NCI-H1930 (cell line): ENCODE measurements at places on chromosomes 6 and 20.
A peak's percentile ranks its signal among the peaks of the same experiment; 100 is the strongest.

GRCh38 chr20:3744806-3745685 lies 12.6 kb downstream of the HSPA12B start:
- peak; percentile 79 for DNase-seq

DNA sequence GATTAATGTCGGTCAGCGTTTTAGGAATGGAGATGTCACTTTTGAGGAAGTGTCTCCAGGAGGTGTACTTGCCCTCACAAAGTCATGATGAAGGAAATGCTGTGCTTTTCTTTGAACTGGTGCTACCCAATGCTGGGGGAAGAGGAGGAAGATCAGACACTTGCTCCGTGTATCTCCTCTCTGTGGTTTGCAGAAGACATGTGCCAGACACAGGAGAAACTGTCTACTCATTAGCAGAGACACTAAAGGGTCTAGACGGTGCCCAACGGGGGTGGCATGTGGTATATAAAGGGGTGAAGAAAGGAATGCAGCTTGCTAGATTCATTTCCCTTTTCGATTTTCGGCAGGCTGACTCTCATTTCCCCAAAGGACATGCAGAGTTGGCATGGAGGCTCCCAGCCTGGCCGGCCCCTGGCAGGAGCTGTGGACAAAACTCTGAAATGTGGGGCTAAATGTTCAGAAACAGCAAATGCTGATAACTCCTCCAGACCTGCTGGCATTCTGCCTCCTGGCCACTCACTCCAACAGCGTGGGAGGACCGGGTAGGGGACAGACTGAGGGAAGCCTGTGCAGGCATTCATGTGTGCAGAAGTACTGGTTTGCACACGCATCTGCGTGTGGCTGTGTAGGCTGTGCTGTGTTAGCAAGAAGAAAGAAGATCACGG lies 59.6 kb upstream of the QKI start:
- no peak for DNase-seq

DNA sequence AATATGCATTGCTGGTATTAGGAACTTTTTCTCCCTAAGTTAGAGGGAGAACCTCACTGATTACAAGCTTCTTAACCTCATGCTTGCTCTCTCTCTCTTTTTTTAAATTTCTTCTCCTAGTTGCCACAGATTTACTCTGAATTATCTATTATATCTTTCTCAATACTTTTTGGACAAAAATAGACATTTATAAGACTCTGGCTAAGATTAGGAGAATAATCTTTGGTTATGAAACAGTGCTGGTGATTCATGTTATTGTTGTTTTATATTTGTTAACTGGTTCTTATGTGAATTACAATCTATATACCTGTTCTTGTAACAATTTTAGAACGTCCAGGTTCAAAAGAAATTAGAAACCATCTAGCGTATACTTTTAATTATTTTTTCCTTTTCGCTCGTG lies 187.8 kb downstream of the OGFRL1 start:
- no peak for DNase-seq

DNA sequence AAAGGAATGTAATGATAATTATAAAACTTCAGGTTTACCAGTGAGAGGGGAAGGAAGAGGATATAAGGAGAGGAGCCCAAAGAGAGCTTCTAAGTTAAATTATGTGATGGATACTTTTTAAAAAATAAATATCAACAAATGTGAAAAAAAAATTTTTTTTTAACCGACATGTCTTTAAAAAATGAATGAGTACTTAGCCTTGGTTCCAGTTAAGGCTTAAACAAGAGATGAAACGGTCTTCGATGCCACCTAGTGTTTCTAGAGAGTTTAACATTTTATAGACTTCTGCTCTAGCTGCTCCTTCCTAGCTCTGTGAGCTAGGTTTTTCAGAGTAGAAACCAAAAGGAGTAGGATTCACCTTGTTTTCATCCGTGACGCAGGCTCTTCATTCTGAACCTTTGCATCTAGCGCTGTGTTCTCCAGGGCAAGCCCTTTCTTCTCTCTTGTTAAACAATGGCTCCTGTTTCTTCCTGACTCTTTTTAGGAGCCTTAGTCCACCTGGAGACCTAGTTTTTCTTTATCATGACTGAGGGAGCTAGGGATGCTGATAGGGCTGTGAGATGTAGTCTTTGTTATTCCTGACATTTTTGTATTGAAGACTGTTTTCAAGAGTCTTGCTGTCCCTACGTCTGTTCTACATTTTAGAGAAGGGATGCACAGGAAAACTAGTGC lies 42.4 kb upstream of the GNRH2 start:
- peak; percentile 43 for DNase-seq

- no peak for DNase-seq
Observed at GRCh38 chr6:13709689-13710551, 1.7 kb downstream of the RANBP9 start.

GRCh38 chr6:116450769-116451740 lies 10.1 kb upstream of the CALHM6 start:
- DNase-seq = no peak

DNA sequence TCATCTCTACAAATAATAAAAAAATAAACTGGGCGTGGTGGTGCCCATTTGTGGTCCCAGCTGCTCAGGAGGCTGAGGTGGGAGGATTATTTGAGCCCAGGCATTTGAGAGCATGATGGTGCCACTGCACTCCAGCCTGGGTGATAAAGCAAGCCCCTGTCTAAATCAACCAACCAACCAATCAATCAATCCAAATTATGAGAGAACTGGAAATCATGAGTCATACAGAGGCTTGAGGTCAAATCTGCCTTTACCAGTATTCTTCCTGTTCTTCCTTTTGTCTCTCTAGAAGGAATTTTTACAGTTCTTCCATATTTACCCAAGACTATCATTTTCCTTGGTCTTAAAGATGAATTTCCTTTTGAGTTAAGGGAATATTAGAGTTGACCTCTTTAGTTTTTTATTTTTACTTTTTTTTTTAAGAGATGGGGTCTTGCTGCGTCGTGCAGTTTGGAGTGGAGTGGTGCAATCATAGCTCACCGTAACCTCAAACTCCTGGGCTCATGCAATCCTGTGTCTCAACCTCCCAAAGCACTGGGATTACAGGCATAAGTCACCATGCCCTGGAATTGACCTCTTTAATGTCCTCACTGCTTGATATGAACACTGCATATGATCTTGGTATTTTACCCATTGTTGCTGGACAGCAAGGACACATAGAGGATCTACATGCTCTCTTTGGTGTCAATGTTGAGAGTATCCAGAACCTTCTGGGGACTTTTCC lies 44.1 kb upstream of the TXNDC5 start:
- no peak for DNase-seq

DNA sequence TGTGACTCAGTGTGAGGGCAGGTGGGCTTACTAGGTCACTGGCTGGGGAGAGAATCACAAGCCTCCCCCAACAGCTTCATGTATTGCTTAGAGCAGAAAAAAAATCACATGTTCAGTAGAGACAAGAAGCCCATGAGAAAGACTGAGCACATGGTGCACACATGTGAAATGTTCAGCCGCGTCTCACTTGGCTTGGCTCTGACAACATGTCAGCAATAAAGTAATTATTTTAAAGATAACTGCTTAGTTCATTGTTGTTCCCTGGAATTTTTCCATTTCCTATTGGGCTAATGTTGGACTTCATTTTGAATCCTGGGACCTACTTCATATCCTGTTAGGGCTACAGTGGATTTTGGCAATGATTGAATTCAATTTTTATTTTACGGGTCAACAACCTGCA lies 222.6 kb downstream of the C6orf118 start:
- no peak for DNase-seq

- DNase-seq = no peak
Observed at GRCh38 chr6:19896693-19897010, 59.5 kb downstream of the ID4 start.

- DNase-seq = no peak
Observed at GRCh38 chr6:161227004-161227960, 46.6 kb downstream of the AGPAT4 start.

- DNase-seq = no peak
Observed at GRCh38 chr6:17099401-17100059, 2.3 kb upstream of the STMND1 start.

DNA sequence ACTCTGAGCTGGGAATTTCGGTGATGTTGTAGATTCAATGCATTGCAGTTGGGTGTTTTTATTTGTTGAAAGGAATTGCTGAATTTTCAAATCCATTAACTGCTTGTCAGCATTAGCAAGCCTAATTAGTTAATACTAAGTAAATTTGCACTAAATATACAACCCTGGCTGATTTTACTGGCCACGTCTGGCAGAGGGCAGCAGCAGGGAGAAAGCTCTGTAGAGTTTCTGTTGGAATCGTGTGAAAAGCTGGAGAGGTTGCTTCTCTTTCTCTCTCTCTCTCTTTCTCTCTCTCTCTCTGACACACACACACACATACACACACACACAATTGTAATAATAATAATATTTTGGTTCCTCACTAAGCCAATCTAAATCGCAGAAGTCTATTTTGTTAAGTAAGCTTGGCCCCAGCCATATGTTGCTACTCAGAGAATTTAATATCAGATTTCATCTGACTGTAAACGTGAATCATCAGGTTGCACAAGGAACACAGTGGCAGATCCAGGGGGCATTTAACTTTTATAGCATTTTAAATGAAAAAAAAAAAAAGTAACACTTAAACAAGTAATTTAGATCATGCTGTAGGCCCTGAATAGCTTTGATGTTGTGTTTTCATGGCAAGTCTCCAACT lies 289.5 kb downstream of the ESR1 start:
- no peak for DNase-seq

DNA sequence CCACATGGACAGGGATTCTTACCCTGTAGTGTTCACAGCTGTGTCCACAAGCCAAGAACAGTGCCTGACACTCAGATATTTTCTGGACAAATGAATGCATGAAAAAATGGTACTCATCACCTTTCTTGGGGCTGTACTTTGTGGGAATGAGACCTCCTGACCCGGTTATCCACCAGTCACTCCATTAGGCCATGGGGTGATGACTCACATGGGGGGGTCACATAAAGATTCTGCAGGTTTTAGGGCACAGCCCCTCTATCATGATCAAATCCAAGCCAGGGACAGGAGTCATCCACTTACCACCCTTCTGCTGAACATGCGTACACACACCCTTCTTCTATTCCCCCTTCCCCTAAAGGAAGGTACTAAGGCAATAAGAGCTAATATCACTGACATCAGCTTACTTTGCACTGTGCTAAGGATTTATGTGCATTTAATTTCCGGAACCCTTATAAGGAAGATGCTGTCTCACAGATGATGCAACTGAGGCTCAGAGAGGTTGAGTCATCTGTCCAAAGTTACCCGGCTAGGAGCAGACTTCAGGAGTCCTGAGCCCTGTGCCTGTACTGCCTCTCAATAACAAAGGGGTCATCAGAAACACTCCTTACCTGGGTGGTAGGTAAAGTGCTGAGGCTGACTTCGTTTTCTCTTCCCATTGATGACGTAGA lies 107.8 kb downstream of the NFATC2 start:
- DNase-seq = no peak

- no peak for DNase-seq
Observed at GRCh38 chr20:40323361-40323794, 365.7 kb downstream of the MAFB start.

GRCh38 chr20:59575216-59575615 lies 29.1 kb upstream of the PHACTR3 start:
- no peak for DNase-seq

- DNase-seq = peak; percentile 13
Observed at GRCh38 chr6:24720131-24720603, 1.2 kb upstream of the C6orf62 start.

DNA sequence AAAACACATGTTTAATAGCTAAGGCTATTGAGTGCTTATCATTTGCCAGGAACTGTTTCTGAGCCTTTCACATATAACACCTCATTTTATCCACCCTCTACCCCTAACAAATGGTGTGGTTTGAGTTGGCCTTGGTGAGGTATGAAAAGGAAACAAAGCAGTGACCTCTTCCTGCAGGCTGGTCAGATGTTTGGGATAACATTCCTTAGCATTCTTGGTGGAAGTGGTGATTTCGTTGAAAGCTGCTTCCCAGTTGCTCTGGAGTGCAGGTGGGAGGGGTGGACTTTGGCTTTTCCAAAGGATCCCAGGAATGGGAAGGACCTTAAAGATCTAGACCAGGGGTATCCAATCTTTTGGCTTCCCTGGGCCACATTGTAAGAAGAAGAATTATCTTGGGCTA lies 41.3 kb downstream of the CARMIL1 start:
- no peak for DNase-seq

DNA sequence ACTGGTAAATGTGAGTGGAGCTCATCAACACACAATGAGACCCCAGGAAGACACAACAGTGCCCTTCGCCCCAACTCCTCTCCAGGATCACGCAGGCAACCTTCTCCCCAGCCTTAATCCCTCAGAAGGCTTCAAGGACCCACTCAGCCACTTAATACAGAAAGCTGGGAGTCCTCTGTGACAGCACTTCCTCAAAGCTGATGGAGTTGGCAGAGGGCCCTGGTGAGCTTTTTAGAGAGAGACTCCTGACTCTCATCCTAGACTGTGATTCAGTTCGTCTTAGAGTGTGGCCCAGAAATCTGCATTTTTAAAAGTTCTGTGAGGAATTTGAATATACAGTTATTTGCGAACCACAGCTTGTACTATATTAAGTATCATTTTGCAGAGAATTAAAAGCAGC lies 187.7 kb downstream of the UST start:
- no peak for DNase-seq

GRCh38 chr20:8390037-8390433 lies 258.0 kb downstream of the PLCB1 start:
- DNase-seq = no peak

DNA sequence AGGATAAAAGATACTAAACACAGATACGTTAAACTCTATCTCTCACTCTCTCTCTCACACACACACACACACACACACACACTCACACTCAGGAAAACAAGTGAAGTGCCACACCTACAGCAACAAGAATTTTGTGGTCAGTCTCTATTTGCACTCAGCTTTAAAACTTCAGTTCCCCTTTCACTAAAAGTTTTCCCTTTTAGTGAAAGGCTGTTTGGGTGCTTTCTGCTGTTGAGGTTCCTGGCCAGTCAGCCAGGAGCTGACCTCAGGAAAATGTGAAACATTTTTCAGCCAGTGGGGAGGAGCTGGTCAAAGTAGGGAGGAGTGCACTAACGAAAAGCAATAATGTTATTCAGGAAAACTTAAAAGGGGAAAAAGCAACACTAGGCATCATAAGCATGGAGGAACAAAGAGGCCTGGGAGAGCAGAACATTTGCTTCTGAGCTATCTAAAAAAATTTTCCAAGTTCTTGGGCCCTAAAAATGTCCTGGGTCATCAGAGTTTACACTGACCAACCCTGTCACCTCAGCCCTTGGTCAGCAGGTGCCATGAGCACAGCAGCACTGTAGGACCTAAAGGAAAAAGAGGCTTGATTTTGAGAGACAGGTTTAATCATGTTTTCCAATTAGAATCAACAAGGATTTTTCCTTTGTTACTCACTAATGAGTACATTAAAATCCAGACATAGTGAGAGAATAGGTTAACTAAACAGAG lies 30.7 kb upstream of the NT5E start:
- no peak for DNase-seq

- peak; percentile 20 for DNase-seq
Observed at GRCh38 chr20:45311589-45312211, 3.6 kb upstream of the MATN4 start.
